ENCODE measurements at places on chromosomes 4 and X.

- no peak for DNase-seq
These were observed 229.2 kb upstream of the AGA start for GRCh38 chr4:177671387-177671786.

DNA sequence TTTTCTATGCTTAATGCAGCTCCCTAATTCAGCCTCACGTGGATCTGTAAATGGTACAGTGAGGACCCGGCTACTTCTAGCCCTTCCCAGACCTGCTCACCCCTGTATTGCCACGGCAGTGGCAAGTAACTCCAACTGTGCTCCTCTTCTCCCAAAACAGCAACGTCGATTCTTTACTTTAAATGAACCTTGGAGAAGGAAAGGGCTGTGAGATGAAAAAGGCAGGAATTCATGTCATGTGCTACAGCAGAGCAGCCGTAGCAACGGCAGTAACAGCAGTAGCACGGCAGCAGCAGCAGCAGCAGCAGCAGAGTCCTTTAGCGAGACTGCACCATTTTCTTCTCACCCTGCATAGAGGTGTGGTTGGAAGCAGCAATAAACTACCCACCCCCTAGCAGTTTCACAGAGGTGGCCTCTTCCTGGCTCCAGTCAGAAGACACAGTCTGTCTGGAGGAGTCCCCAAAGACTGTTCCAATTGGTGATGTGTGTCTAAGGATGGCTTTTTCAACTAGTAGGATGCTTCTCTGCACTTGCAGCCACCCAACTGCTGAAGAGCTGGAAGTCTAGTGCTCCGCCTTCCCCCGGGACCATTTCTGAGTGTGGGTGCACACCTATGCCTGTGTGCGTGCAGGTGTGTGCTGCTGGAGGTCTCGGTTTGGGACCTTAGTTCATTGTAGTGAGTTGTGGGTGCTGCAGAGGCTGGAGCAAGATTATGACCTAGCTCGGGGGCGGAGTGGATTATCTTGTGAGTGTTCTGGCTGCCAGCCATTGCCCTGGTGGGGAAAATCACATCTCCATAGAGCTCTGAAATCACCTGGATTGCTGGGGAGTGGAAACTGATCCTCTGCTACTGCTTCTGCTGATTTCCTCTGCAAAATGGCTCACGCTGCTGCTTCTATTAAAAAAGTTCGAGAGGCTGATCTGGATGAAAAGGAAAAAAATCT lies 67.2 kb downstream of the ANK2 start:
- DNase-seq, result no peak

GRCh38 chr4:3717241-3717640 lies 48.9 kb upstream of the ADRA2C start:
- no peak for DNase-seq

DNA sequence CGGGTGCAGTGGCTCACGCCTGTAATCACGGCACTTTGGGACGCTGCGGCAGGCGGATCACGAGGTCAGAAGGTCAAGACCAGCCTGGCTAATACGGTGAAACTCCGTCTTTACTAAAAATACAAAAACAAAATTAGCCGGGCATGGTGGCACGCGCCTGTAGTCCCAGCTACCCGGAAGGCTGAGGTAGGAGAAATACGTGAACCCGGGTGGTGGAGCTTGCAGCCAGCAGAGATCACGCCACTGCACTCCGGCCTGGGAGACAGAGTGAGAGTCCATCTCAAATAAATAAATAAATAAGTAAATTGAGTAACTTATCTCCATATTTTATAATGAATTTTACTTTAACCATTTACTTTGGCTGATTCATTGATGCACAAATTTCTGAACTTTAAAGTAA lies 1913.3 kb downstream of the PCDH7 start:
- no peak for DNase-seq

GRCh38 chr4:186132577-186133242 lies 28.2 kb downstream of the FAM149A start:
- no peak for DNase-seq

DNA sequence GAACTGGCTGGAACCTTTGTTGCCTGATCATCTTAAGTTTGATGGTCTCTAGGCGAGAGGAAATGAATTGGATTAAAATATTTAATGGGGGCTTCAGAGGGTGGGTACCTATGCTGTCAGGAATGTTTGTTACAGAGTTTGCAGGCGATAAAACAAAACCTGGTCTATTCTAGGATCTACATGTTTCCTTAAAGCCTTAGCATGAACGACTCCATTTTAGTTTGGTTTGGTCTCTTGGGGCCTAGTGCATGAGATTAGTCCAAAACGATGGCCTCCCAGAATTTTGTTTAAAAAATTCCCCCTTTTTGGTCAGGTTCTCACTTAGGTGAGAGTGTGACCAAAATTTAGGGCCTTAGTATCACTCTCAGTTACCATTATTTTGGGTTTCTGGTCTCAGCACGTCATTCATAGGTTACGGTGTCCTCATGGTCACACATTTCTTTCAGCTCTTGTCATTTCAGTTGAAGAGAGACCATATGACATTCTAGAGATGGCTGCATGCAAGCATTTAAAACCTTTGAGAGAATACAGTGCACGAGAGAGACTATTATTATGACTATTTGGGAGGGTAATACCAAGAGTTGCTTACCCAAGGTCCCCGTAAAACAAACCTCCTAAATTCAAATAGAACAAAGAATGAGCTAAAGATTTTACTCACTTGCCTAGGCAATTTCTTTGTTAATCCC lies 13.8 kb downstream of the MOB1B start:
- DNase-seq, result no peak

GRCh38 chr4:158459085-158459820 lies 62.4 kb upstream of the RXFP1 start:
- no peak for DNase-seq

DNA sequence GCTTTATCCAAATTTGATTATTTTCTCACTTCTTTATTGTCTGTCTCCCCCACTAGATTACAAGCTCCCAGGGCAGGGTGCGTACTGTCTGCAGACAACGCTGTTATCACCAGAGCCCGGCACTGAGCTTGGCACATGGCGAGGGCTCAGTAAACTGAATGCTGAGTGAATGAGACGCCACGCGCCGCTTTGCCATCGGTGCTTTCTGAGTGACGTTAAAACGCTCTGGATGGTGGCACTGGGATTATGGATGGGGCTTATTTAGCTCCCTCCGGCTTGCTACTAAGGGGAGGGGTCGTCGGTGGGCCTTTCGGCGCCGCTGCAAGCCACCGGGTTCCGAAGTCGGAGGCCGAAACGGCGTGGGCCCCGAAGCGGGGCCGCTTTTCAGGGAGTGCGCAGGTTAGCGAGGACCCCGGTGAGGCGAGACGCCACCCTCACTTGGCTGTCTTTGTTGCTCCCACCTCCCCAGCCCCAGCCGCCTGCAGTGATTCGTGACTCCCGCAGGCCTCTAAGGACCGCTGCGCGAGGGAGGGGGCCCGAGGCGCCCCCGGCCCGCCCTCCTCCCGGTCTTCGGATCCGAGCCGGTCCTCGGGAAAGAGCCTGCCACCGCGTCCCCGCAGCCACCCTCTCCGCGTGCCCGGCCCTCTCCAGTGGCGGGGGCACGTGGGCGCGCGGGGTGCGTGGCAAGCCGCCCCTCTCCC lies 569 bp upstream of the FHL1 start:
- DNase-seq, result peak; percentile 7

DNA sequence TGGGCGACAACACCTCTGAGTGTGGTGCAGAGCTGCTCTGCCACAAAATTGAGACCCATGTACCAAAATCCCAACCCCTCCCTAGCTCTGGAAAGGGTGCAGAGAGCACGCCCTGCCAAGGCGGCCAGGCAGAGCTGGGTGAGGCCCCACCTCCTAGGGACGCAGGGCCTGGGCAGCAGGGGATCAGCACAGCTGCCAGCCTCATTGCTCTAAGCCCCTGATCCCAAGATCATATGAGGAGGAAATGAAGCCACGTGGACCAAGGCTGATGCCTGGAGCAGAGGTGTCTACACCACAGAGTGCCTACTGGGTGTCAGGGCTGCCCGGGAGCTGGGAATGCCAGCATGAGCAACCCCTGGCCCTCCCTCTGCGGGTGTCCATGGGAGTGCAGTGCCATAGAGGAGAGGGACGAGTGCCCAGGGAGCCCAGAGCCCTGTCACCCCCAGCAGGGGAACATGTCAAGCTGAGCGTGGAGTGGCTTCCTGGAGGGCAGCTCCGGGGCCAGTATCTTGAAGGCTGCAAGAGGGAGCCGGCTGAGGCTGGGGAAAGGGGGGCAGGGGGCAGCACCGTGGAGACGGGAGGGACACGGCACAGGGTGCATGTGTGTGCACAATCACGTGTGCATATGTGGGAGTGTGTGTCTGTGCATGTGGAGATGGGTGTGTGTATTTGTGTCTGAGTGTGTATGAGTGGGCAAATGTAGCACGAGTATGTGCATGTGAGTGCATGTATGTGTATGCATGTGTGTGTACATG lies 63.9 kb upstream of the PSAPL1 start:
- no peak for DNase-seq

DNA sequence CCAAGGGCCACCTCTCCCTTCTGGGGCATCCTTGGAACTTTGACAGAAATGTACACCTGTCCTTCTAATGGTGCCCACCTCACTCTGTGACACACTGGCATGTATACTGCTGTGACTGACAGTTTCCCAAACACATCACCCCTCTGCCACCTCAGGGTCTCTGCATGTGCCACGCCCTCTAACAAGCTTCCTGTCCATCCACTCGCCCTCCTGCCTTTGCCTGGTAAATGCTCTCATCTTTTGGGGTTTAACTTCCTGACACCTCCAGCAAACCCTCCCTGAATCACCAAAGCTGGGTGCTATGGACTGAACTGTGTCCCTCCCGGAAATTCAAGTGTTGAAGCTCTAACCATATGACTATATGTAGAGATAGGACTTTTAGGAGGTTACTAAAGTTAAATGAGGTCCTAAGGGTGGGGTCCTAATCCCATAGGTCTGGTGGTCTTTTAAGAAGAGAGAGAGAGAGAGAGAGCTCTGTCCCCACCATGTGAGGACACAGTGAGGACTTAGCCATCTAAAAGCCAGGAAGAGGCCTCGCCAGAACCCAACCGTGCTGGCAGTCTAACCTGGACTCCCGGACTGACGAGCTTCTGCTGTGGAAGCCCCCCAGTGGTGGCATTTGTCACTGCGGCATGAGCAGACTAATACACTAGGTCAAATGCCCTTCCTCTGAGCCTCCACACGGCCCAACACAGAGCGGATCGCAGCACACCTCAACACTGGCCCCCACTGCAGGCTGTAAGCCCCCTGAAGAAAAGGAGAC lies 95.6 kb downstream of the AFAP1 start:
- DNase-seq, result peak; percentile 57

DNA sequence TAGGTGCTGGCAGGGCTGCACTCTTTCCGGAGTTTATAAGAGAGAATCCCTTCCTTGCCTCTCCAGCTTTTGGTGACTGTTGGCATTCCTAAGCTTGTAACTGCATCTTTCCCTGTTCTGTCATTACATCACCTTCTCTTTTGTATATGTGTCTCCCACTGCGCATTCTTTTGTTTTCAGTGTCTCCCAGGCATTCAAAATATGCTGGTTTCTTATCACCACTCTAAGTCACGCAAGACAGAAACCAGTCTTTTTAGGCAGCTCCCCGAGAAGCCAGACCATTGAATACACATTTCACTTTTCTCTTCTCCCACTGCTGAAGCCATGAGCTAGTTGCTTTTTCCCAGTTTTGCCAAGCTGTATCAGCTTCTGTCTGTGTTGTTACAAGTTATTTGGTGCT lies 71.0 kb downstream of the LAS1L start:
- no peak for DNase-seq

GRCh38 chr4:7522452-7523220 lies 87.9 kb upstream of the PSAPL1 start:
- no peak for DNase-seq

- no peak for DNase-seq
These were observed 1.2 kb upstream of the LETM1 start for GRCh38 chr4:1856943-1857699.

GRCh38 chr4:119087121-119087520 lies 48.5 kb upstream of the MYOZ2 start:
- no peak for DNase-seq

- no peak for DNase-seq
These were observed 9.2 kb downstream of the NDUFA1 start for GRCh38 chrX:119880552-119881437.

DNA sequence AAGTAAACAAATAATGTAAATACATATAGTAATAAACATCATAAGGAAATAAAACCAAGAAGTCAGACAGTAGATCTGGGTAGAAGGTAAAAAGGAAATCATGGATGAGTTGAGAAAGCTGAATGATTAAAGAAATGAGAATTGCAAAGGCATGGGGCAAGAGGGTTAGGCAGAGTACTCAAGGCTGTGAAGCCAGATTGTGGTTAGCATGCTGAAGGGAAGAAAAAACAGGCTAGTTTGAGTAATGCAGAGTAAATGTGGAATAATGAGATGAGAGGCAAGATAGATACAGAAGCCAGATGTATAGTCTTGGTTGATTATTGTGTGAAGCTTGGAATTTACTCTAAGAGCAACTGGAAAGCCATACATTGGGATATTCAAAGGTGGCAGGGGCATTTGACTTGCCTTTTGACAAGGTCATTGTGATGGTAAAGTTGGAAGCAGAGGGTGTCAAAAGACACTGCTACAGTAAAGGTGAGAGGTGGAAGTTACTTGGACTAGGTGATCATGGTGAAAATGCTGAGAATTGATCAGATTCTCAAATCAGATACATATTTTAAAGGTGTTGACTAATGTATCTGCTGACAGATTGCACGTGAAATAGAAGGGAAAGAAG lies 307.0 kb downstream of the FSTL5 start:
- DNase-seq, result no peak

GRCh38 chr4:49000806-49001205 lies 14.7 kb downstream of the CWH43 start:
- DNase-seq, result no peak

DNA sequence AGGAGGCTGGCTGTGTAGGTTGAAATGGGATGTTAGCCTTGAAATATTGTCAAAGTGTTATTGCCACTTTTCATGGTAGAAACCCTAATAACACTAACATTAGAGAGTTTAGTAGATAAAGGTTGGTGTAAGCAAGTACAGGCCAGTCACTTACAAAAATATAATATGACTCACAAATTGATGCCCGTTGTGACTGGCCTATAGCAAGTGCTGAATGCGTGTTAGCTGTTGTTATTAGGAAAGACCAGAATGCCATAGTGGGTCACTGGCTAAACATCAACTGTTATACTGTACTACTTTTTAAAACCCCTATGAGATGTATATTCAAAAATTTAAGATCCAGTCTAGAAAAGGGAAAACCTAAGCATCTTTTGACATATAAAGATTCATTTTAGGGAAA lies 20.4 kb upstream of the GDPD2 start:
- no peak for DNase-seq

GRCh38 chrX:81202456-81202819 lies 536 bp downstream of the SH3BGRL start:
- no peak for DNase-seq

DNA sequence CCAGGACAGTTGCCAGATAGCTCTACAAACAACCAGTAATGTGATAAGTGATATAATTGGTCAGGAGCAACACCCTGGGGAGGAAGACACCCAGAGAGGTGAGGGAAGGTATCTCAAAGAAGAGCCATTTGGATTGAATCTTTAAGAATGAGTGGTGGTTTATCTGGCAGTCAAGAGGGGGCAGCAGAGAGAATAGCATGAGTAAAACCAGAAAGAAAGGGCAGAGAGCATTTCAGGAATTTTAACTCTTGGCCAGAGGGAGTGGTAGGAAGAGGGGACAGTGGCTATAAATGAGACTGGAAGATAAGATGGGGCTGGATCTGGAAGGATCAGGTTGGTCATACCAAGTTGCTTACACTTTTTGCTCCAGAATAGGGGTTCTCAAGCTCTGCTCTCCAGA lies 5.9 kb upstream of the SEPTIN6 start:
- DNase-seq, result no peak

Measured in effector CD4-positive, alpha-beta T cell (primary cell).